ENCODE measurements at places on chromosomes 5 and 9.

DNA sequence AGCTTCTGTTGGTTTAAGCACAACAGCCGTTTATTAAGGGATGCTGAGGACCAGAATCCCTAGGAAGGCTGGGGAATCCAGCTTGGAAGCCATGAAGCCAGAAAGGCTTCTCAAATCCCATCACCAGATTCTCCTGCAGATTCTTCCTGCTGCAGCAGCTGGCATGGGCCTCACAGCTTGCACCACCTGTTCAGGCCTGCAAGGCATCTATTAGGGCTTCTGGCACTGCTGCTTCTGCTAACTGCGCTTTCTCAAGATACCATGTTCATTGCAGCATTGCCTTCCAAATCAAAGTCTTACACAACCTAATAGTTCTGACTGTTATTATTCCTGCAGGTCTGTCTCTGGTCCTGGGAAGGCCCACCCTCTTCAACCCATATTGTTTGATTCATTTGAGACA lies 51.2 kb upstream of the ZNF366 start:
- DNase-seq = no peak

GRCh38 chr5:582936-583635 lies 29.1 kb upstream of the CEP72 start:
- no peak for DNase-seq

GRCh38 chr5:71757590-71758543 lies 38.8 kb downstream of the CARTPT start:
- no peak for DNase-seq

- no peak for DNase-seq
Observed at GRCh38 chr5:157778121-157778805, 34.8 kb downstream of the LSM11 start.

GRCh38 chr5:53712327-53712726 lies 151.9 kb downstream of the NDUFS4 start:
- DNase-seq = no peak

- DNase-seq = no peak
Observed at GRCh38 chr5:78810098-78810920, 161.7 kb upstream of the LHFPL2 start.

GRCh38 chr9:115422932-115423440 lies 305.0 kb upstream of the TNC start:
- DNase-seq = no peak

DNA sequence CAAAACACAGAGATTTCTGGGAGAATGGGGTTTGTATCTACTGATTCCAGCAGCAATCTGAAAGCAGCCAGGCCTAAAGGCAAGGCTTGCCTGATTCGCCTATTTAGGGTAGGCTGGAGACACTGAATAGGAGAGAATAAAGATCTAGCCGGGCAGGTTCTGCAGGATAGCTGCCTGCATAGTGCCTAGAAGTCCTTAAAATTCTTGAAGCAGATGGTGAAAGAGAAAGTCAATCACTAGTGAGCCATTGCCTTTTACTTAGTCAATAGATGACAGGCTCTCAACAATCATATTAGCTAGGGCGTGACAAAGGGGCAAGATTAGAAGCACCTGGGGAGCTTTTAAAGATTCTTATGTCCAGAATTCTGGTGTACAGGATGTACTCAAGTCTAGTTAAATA lies 522.7 kb downstream of the HTR1A start:
- DNase-seq = no peak

- DNase-seq = peak; percentile 23
Observed at GRCh38 chr9:133656211-133657119, 20.3 kb downstream of the DBH start.

DNA sequence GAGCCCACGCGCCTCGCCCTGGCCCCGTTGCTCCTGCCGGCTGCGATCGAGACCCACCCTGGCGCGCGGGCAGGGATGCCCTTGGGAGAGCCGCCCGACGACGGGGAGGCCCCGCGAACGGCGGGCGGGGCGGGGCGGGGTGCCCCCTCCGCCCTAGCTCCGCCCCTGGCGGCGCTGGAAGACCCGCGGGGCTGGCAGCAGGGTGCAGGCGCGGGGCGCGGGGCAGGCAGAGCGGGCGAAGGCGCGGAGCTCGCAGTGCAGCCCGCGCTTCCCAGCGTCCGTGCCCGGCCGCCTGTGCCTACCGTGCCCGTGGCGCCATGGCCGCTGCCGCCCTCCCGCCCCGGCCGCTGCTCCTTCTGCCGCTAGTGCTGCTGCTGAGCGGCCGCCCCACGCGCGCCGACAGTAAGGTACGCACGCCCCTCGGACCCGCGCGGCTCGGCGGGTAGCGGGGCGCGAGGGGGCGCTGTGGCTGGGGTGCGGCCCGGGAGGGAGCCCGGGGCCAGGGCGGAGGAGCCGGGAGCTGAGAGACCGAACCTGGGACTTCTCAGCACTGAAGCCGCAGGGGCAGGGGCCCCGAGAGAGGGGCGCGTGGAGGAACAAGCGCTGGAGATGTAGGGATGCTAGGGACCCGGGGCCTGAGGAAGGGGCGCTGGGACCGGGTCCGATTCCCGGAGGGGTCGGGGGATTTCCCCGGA lies at the start of gene OLFML2A:
Gene OLFML2A (plus strand): TSS at position 180 of the 695 bp plus-strand sequence. CDS start 138 bp downstream, at position 318.
- DNase-seq = no peak

DNA sequence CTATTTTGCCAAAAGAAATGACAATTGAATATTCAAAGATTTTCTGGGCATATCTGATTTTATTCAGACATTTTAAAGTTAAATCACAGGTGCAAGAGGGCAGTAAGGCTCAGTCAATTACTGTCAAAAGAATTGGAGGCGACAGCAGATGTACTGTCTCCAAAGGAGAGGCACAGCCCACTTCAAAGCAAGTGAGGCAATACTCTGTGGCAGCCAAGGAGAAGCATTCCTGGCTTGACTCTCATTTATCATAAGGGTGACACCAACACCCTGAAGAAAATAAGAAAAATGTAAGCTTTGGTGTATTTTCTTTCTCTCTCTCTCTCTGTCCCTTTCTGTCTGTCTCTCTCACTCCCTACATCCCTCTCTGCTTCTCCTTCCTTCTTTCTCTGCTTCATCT lies 93.3 kb downstream of the SVEP1 start:
- DNase-seq = no peak

- DNase-seq = no peak
Observed at GRCh38 chr9:23123048-23123632, 676.5 kb downstream of the DMRTA1 start.

GRCh38 chr5:128015978-128016377 lies 67.6 kb upstream of the SLC12A2 start:
- no peak for DNase-seq

GRCh38 chr5:126527892-126528291 lies 67.1 kb downstream of the ALDH7A1 start:
- DNase-seq = no peak
